Kidney tubule cell (primary cell): ENCODE measurements at places on chromosomes 1 and 21.
A peak's percentile ranks its signal among the peaks of the same experiment; 100 is the strongest.

DNA sequence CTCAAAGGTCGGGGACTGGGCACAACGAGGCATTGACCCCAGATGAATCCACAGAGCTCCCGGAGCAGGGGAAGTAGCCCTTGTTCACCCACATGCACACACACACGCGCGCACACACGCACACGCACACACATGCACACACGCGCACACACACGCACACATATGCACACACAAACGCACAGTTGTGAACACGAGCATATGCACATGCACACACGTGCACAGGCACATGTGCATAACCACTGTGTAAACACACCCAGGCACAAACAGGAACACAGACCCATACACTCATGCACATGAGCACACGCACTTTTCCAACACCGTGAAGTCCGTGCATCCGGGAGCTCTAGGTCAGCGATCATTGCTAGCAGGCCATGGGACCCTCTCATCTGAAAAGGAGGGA is 176.8 kb upstream of the ARHGEF16 start:
- DNase-seq = no peak

GRCh38 chr1:116292929-116293725 is 79.9 kb upstream of the ATP1A1 start:
- DNase-seq = no peak

DNA sequence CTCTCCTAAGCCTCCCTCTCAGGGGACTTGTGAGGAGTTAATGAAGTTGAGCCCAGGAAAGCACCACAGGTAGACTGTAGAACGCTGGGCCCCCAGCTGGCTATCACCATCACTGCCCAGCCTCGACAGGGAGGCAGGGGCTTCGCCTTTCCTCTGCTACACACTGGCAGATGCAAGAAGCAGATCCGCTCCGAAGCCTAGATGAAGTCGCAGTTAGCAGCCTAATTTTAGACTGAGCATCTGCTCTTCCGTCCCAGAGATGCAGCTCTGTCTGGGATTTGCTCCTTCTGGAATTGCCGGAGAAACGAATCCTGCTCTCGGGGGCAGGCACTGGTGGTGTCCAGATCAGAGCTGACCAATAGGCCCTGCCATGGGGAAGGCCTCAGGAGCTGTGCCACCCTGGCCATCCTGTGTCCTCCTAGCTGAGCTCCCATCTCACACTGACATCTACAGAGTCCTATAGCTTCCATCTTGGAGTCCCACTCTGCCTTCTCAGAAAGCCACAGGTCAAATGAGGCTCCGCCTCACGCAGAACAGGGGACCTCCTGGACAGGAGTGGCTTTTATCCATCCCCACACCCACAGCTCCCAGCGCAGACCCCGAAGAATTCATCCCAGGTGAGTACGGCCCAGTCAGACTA is 186.8 kb upstream of the EDN2 start:
- DNase-seq = no peak

- no peak for DNase-seq
Measured at GRCh38 chr1:7755448-7755847, 15.6 kb upstream of the VAMP3 start.

DNA sequence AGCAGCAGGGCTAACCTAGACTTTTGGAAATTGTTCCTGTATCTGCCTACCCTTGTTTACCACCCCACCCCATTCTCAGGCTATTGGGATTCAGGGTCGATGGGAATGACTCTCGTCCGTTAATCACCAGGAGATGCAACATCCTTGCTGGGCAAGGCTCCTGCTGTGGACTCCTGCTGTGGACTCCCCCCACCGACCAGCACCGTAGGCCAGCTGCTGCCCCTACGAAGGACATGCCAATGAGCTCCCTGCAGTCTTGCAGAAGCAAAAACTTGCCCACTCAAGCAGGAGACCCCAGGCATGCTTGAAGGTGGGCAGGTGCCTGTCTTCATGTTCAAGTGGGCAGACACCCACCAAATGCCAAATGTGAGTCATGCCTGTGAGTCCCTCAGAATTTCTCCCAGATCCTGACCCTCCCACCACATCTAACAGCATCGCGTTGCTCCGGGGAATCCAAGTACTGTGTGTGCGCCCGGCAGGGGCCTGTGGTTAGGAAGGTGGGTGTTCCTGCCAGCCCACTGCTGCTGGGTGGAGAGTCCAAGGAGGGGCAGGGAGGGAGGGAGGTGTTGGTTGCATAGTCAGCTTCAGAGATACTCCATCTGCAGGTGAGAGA is 41.7 kb upstream of the SOX13 start:
- no peak for DNase-seq

- no peak for DNase-seq
Measured at GRCh38 chr1:208593306-208594006, 349.3 kb upstream of the PLXNA2 start.

GRCh38 chr1:195965036-195965435 is 643.2 kb downstream of the KCNT2 start:
- no peak for DNase-seq

- no peak for DNase-seq
Measured at GRCh38 chr1:172724765-172725613, 66.1 kb downstream of the FASLG start.

DNA sequence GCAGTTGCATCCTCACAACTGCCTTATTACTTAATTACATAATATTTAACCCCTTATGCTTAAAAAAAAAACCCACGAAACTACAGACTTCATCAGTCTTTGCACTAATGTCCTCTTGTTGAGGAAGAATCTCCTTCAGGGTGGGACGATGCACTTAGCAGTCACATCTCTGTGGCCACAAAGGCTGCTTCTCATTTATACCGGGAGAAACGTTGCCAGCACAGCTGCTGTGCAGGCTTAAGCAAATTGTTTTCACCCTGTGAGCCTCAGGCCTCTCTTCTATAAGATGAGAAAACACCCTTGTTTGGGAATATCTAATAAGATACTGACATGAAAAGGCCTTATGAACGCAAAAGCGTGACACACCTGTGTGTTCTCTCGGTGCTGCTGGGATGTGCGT is 2.9 kb upstream of the OBSCN start:
- no peak for DNase-seq

DNA sequence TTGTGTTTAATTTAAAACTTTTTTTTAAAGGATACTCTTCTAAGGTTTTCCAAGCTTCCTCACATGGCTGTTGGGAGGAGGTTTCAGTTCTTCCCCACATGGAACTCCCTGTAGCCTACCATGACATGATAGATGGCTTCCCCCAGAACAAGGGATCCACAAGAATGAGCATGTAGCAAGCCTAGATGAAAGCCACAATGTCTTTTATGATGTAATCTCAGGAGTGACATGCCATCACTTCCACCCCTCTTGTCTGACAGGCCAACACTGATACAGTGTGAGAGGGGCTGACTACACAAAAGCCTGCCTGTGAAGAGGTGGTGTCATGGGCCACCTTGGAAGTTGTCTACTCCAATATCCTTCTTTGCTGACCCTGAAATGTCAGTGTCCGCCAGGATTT is 32.0 kb downstream of the CD34 start:
- DNase-seq = no peak

DNA sequence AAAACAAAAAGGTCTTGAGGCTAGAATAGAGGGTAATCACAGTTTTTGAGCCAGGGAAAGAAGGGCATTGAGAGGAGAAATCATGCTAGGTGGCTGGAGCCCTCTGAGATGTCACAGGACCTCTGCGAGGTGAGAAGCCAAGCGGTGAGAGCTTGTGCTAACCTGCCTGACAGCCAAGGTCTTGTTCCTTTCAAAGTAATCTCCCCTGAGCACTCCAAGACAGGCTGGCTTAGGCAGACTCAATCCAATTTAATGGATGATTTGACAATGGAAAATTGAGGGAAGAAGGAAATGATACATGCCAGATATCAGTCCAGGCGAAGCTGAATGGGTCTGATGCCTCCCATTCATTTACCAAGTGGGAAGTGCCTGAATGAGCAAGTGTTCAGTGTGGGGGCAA is 311.9 kb upstream of the PTBP2 start:
- peak; percentile 3 for DNase-seq

DNA sequence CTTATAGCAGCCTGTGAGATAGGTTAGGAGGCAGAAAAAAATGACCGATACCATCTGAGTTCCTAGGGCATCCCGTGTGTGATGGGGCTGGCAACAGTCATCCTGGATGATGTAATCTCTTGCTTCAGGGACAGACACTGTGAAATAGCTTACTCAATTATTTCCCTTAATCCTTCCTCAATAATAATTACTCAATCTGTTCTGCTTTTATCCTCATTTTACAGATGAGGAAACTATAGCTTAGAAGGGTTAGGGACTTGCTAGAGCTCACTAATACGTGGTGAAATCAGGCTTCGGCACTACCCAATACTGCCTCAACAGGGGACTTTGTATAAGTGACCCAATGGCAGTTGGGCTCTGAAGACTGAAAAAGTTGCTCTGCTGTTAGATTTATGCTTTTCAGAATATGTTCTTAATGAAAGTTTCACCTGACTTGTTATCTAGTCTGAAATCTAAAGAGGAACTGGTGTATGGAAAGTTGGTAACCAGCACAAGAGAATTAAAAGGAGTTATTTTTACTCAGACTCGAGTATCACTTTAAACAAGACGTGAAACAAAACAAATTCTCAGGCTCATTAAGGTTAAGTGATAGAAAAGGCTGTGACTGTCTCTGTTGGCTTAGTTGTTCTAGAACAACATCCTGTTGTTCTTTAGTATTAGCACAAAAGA is 14.4 kb downstream of the CD55 start:
- DNase-seq = peak; percentile 12

DNA sequence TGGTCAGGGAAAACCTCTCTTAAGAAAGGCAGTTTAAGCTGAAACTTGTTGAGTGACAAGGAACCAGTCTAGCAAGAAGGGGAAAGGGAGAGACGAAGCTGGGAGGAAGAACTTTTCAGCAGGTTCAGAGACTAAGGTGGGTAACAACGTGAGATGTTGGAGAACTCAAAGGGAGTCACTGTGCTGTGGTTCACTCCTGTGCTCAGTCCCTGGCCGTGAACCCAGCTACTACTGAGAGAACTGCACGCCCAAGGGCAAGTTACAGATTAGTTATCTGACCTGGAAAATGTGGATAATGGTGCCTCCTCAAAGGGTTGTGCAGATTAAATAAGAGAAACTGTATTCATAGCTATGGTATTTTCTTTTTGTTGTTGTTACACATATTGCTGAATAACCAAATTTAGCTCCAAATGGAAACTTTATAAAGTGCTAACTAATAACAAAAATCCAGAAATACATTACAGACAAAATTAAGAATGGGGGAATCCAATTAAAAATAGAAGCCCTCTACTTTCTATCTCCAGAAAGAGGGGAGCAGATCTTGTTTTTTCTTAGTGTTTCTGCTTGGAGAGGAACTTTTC is 2.9 kb downstream of the ZBTB40 start:
- no peak for DNase-seq

GRCh38 chr1:87754139-87754538 is 425.5 kb downstream of the LMO4 start:
- DNase-seq = no peak

DNA sequence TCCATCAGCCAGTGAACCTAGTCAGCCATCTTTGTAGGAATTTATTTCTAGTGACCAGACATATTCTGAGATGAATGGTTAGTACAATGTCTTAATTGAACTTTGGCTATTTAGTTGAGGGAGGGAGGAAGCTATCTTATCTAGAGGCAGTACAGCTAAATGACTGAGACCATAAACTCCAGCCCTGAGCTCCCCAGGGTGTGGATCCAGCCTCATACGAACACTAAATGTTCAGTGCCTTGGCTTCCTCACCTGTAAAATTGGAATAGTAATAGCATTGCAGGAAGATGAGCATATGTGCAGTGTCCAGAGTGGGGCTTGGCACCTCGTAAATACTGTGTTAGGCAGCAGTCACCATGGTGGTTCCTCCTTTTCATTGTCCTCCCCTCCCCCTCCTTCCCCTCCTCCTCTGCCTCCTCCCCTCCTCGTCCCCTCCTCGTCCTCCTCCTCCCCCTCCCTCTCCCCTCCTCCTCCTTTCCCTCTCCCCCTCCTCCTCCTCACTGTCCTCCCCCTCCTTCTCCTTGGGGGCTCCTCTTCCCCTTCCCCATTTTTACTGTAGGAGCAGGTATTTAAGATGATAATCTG is 108.2 kb downstream of the GALNT2 start:
- DNase-seq = no peak

- DNase-seq = no peak
Measured at GRCh38 chr1:214312530-214313051, 31.6 kb downstream of the SMYD2 start.

DNA sequence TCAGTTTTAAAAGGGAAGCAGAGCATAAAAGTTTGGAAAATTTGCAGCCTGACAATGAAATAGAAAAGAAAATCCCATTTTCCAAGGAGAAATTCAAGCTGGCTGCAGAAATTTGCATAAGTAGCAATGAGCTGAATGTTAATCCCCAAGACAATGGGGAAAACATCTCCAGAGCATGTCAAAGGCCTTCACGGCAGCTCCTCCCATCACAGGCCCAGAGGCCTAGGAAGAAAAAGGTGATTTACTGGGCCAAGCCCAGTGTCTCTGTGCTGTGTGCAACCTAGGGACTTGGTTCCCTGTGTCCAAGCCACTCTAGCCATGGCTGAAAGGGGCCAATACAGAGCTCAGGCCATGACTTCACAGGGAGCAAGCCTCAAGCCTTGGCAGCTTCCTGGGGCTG is 26.1 kb downstream of the KRTAP20-3 start:
- DNase-seq = no peak

GRCh38 chr1:237932816-237933215 is 42.1 kb upstream of the ZP4 start:
- DNase-seq = peak; percentile 56

DNA sequence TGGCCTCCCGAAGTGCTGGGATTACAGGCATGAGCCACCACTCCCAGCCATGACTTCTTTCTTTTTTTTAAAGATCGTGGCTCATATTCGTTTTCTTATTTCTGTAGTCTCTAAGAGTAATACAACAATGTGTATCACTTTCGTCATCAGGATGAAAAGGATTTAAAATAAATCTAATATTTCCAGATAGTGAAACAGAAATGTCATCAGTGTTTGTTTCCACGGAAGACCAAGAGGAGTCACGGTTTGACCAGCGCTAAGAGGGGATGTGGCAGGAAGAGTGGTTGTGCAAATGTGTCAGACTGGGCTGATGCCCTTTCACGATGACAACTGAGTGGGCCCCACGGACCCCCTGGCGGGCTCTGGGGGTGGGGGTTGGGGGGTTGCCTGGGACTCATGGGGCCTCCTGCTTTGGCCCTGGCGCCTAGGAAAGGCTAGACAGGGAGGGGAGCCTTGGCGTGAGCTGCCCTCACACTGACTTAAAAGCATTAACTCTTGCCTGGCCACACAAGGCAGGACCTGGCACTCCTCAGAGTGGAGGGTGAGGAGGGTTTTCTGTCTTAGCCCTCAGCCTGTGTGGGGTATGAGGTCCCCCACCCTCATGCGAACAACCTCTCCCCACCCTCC is 8.4 kb downstream of the SOX13 start:
- DNase-seq = no peak

- no peak for DNase-seq
Measured at GRCh38 chr1:193125369-193125768, 3.5 kb downstream of the CDC73 start.

- DNase-seq = no peak
Measured at GRCh38 chr21:18334066-18334465, 69.5 kb downstream of the TMPRSS15 start.

GRCh38 chr1:54362881-54363340 is 43.3 kb downstream of the SSBP3 start:
- no peak for DNase-seq
